ENCODE measurements at places on chromosomes 7 and 10. TPM values are rescaled to one million over a fixed set of nuclear protein-coding genes. Genes with fewer than 3 reads are reported as not detected.

- DNase-seq: no peak
These were observed 25.5 kb upstream of the MXI1 start for GRCh38 chr10:110181911-110182310.

- no peak for DNase-seq
These were observed at the start of gene CUX1 for GRCh38 chr7:101817471-101818286. Gene CUX1 (plus strand): TSS chr7:101817626. CDS start chr7:101817640, 14 bp downstream.

- DNase-seq: no peak
These were observed 109.4 kb downstream of the ABLIM1 start for GRCh38 chr10:114548662-114549061.

DNA sequence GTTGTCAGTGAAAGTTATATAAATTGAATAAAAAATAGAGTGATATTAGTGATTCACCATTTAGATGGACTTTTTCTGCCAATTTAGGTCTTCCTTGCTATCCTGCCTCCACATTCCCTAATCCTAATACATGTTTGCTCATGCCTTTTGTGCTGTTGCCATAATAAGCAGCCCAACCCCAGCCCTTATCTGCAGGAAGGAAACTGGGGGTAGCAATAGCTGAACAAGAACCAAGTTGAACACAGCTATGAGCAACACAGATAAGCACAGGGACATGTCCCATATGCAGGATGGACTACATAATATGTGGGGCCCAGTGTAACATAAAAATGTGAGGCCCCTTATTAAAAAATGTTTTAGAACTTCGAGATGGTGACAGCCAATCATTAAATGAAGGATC lies 91.2 kb upstream of the AHR start:
- DNase-seq: no peak

- no peak for DNase-seq
These were observed 101.5 kb upstream of the MTPN start for GRCh38 chr7:136078630-136079029.

GRCh38 chr7:140028311-140028710 lies 34.4 kb downstream of the PARP12 start:
- DNase-seq: no peak

Gene PLEKHS1
- total RNA-seq: not detected

Gene ADGRA1
- total RNA-seq: not detected

DNA sequence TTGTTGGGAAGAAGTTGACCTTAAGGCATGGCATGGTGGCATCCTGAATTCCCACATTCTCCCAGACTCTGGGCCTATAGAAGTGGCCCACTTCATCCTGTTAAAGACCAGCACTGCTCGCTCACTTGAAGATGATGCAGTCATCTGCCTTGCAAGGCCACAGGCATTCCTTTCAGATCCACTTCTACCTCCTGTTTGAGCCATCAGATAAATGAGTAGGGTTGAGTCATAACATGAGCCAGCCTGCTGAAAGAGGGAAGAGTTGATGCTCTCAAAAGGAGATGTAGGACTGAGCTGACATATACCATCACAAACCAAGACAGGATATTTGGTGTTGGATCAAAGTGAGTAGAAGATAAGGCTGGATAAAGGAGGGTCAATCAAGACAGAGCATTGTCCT lies 1.5 kb upstream of the EBLN1 start:
- no peak for DNase-seq

GRCh38 chr7:74466196-74466813 lies 12.6 kb downstream of the GTF2IRD1 start:
- DNase-seq: no peak

Gene RBAK
- 7.3 TPM for total RNA-seq

GRCh38 chr10:89042562-89042961 lies 52.0 kb downstream of the FAS start:
- DNase-seq: no peak
